Kasumi-1 (cell line): ENCODE measurements at places on chromosomes 7 and 10.
A peak's percentile ranks its signal among the peaks of the same experiment; 100 is the strongest.

- DNase-seq, result peak; percentile 33
These were observed 74.9 kb upstream of the STEAP1B start for GRCh38 chr7:22574754-22575520.

- peak; percentile 97 for DNase-seq
These were observed 65.1 kb downstream of the CLEC2L start for GRCh38 chr7:139588632-139589031.

GRCh38 chr7:30567081-30567480 is 27.6 kb upstream of the GARS1 start:
- no peak for DNase-seq

- DNase-seq, result no peak
These were observed 411.2 kb upstream of the KLF6 start for GRCh38 chr10:4196183-4196582.
